ENCODE measurements at places on chromosomes 11 and 22.

- DNase-seq = no peak
Measured at GRCh38 chr11:48123254-48123875, 93.2 kb upstream of the OR4B1 start.

GRCh38 chr11:56705784-56706396 lies 7.0 kb downstream of the OR9G1 start:
- DNase-seq = no peak

DNA sequence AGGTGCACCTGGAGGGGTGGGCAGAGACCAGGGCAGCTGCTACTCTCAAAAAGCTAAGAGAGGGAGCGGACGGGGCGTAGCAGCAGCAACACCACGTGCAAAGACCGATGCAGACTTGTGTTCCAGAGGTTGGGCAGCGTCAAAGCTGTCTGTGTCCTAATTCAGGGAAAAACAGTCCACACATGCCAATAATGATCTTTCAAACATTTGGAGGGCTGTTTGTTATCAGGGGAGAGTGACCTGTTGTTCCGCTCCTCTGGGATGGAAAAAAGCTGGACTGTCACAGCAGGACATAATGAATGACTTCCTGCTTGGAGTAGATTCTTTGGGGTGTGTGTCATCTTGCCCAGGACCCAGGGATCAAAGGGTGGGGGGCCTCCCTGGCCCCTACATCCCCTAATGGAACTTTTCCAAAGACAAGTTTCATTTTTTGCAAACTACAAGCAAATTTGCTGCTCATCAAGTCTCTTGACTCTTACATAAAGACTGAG lies 6.2 kb upstream of the FBLN1 start:
- no peak for DNase-seq

DNA sequence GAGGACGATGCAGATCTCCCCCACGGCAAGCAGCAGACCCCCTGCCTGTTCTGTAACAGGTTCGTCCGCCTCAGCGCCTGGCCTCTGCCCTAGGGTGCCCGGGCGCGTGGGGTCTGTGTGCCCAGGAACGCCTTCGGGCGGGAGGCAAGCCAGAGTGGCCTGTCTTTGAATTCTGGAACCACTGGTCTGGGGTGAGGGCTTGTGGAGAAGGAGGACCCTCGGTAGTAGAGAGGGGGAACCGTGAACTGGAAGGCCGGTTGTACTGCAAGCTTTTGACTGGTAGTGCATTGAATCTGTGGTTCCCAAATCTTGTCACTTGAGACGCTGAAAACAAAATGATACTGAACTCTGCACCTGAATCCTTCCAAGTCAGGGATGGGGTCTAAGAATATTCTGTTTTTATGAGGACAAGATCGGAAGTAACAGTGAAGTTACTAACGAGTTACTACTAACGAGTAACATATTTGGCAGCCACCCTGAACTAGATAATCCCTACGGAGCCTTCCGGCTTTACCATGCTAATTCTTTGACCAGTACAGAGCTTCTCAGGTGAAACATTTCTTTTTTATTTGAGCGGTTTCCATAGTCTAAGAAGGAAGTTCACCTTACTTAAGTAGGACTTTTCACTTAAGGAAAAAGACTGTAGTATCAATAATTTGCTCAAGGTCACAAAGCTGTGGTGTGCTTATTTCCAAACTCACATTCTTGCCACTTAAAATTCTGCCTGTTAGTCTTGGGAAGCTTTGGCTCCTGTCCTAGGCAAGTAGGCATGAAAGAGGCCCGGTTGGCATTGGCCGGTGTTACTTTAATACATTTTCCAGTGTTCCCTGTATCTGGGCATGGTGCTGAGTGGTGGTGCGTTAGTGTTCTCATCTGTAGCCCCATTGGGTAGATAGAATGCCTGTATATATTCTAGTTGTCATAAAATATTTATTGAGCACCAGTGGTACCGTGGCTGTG lies 860 bp downstream of the PRMT3 start:
- no peak for DNase-seq

DNA sequence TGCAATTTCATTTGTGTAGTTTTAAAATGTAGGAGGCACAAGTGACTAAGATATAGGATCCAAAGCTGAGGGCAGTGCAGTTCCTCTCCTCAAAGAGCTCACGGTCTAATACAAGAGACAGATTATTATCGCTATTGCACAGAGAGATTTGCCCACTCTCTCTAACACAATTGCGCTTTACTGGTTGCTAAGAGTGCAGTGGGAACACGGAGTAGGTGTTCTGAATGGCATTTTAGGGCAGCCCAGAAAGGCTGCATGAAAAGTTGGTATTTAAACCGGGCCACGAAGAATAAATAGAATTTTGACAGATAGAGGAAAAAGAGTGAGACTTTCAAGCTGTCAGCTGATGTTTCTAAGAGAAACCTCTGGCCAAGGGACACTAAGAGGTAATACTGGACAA lies 79.5 kb downstream of the BLID start:
- no peak for DNase-seq

- DNase-seq = no peak
Measured at GRCh38 chr11:15835788-15836411, 520.4 kb downstream of the SOX6 start.

- DNase-seq = no peak
Measured at GRCh38 chr11:59968395-59968783, 4.6 kb downstream of the OOSP4A start.

GRCh38 chr22:45790401-45790800 lies 118.8 kb downstream of the ATXN10 start:
- DNase-seq = no peak

- DNase-seq = no peak
Measured at GRCh38 chr22:42664976-42665831, 16.0 kb upstream of the CYB5R3 start.

DNA sequence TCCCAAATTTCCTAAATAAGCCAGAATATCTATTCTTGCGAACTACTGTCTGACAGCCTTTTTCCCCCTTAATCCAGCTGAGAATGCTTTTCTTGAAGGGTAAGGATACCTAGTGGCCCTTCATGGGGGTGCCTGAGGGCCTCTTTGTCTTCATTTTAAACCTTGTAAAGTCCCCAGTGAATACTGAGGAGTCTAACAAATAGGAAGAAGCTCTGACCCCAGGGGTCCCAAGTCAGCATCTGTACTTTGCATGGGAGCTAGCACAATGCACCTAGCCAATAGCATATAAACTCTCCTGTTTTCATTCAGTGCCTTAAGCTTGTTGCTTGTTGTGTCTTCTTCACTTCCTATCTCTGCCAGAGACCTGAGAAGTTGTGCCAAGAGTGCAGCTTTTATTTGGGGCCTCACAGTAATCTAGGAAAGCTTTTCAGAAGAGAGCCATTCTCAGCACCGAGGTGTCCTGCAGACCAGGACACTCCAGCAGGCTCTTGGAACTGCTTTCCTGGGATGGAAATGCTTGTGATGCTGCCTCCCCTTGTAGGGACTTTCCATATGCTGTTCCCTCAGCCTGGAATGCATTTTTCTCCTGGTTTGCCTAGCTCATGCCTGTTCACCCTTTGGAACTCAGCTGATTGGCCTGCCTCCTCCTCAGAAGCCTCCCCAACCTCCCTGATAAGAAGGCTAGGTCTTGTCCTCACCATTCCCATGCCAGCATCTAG lies 37.2 kb downstream of the BMAL1 start:
- DNase-seq = no peak

- no peak for DNase-seq
Measured at GRCh38 chr11:18726040-18726439, at the start of gene IGSF22. IGSF22 (minus strand) TSS chr11:18726188; CDS start chr11:18724236, 1,952 bp downstream.

- DNase-seq = no peak
Measured at GRCh38 chr22:30614268-30614667, 7.3 kb downstream of the TCN2 start.

DNA sequence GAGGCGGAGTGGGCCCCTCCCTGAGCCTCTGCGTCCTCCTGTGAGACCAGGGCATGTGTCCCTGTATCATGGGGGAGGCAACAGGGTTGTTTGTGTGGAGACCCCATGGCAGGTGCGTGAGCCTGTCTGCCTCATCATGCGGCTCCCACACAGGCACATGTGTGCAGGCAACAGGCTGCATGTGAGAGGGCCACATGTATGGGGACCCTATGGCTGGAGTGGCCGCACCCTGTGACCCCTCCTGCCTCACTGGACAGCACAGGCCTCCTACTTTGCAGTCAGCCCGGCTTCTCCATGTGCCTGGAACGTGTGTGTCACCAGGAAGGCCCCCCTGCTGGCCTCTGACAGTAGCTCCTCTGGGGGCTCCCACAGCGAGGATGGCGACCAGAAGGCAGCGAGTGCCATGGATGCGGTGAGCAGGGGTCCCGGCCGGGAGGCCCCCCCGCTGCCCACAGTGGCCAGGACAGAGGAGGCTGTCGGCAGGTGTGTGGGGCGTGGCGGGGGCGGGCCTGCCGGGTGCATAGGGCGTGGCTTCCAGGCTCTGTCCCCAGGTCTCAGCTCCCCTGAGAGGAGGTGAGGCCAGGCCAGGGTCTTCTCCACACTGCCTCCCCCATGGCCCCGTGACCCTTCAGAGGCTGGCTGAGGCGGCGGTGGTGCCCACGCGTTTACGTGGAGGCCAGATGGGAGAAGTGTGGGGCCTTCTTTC lies 34.1 kb downstream of the SBF1 start:
- no peak for DNase-seq

GRCh38 chr11:12888525-12889158 lies 120.5 kb upstream of the RASSF10 start:
- peak; percentile 86 for DNase-seq

GRCh38 chr11:72578566-72578965 lies 95.7 kb downstream of the PDE2A start:
- no peak for DNase-seq

- no peak for DNase-seq
Measured at GRCh38 chr22:49266561-49267519, 560.8 kb downstream of the BRD1 start.

GRCh38 chr11:94593030-94593429 lies 25.9 kb downstream of the PIWIL4 start:
- DNase-seq = peak; percentile 44

GRCh38 chr11:72584293-72584938 lies 89.8 kb downstream of the PDE2A start:
- DNase-seq = peak; percentile 5

All from fibroblast of skin of abdomen (primary cell).